ENCODE measurements at places on chromosomes 6 and 20.

GRCh38 chr6:21893793-21894192, 300.2 kb downstream of the SOX4 start:
- no peak for DNase-seq

DNA sequence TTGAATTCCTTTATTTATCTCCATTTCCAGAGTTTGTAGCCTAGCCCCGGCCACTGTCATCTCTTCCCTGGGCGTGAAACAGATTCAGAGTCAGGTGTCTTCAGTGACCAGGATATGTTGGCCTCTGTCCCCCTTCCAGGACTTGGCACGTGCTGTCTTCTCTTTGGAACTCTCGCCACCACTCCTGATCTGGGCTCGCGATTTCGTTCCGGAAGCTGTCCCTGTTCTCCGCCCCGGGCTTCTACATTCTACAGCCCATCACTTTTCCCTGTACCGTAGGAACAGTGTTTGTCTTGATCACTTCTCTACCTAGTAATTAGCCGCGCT, 739 bp downstream of the GSS start:
- no peak for DNase-seq

- peak; percentile 24 for DNase-seq
Observed at GRCh38 chr6:37612475-37612874, 85.2 kb downstream of the MDGA1 start.

- DNase-seq: no peak
Observed at GRCh38 chr6:54879188-54879985, 32.8 kb downstream of the FAM83B start.

DNA sequence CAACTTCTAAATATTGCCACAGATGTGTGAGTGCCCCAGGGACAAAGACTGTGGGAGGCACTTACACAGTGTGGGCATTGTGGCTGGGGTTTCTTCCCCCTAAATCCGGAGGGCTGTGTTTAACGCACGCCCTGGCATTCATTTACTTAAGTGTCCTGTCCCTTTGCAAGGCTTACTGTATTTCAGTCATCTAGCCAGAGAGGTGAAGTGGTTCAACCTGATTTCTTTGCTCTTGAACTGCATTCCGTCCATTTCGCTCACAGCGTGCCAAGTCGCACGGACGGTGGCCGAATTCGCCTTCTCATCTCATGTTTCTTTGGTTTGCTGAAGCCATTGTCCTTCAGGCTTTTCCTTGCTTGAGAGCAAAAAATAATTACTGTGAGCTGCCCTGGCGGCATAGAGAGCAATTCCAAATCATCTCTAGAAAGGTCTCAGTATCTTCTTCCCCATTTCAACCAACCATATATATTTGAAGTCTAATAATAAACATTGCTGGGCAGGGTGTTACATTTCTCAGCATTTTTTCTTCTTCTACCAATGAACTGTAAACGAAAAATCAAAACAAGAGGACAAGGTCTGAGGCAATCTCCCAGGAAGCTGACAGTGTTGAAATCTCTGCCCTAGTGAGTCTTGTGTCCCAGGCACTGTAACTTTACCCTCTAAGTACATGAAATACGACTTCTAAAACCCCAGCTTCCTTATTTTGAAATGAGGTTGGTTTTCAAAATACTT, 16.9 kb downstream of the SYTL3 start:
- no peak for DNase-seq

- no peak for DNase-seq
Observed at GRCh38 chr6:142929751-142930358, 15.1 kb downstream of the HIVEP2 start.

DNA sequence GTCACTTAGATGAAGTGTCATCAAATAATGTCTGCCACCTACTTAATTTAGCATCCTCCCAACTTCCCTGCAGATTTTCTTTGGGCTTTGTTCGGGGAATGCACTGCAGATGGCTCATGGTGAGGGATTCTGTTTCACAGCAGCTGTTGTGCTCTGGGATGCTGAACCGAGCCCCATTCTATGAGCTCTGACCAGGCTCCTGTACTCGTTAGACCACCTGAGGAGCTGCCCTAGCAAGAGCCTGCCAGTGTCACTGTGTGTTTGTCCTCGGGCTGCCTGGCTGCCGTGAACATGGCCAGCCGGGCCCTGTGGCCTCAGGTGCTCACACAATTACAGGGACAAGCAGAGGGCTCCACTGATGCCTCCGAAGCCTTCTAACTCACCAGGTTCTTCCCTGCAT, 238.8 kb upstream of the ECI2 start:
- no peak for DNase-seq

DNA sequence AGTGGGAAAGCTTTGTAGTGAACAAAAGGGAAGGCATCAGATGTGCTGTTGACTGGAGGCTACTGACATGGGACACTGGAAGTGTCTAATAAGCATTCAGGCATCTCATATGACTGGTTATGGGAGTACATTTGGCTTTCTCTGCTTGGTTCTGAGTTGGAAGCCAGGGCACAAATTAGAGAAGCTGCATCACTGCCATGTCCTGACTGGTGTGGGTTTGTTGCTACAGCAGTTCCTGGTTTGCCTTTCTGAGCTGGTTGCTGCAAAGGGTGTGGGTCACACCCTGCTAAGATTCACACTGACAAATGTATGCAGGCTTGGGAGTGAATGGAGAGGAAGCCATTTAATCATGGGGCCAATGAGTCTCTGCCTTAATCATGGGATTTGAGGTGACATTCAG, 36.2 kb upstream of the NANP start:
- DNase-seq: no peak

- peak; percentile 87 for DNase-seq
Observed at GRCh38 chr6:145699462-145699861, 35.9 kb downstream of the EPM2A start.

GRCh38 chr20:1301031-1301529, 27.9 kb downstream of the SDCBP2 start:
- peak; percentile 78 for DNase-seq

- peak; percentile 30 for DNase-seq
Observed at GRCh38 chr6:132511210-132511830, 1.6 kb downstream of the STX7 start.

GRCh38 chr6:63640062-63640461, 4.5 kb downstream of the PHF3 start:
- DNase-seq: peak; percentile 89

GRCh38 chr6:143449714-143450452, 612 bp downstream of the ADAT2 start:
- peak; percentile 39 for DNase-seq

- DNase-seq: no peak
Observed at GRCh38 chr20:44070139-44070900, 116.7 kb downstream of the JPH2 start.

GRCh38 chr20:5480824-5481600, 164.3 kb upstream of the PROKR2 start:
- DNase-seq: no peak

- DNase-seq: peak; percentile 65
Observed at GRCh38 chr6:7219310-7219709, 93.7 kb downstream of the SSR1 start.

- DNase-seq: peak; percentile 55
Observed at GRCh38 chr20:37902504-37903313, at the start of gene VSTM2L. VSTM2L (plus strand) TSS chr20:37903127; CDS start chr20:37903351, 224 bp downstream.

GRCh38 chr6:156807028-156807427, 29.9 kb downstream of the ARID1B start:
- DNase-seq: no peak

- no peak for DNase-seq
Observed at GRCh38 chr6:68834551-68834950, 199.5 kb downstream of the ADGRB3 start.

DNA sequence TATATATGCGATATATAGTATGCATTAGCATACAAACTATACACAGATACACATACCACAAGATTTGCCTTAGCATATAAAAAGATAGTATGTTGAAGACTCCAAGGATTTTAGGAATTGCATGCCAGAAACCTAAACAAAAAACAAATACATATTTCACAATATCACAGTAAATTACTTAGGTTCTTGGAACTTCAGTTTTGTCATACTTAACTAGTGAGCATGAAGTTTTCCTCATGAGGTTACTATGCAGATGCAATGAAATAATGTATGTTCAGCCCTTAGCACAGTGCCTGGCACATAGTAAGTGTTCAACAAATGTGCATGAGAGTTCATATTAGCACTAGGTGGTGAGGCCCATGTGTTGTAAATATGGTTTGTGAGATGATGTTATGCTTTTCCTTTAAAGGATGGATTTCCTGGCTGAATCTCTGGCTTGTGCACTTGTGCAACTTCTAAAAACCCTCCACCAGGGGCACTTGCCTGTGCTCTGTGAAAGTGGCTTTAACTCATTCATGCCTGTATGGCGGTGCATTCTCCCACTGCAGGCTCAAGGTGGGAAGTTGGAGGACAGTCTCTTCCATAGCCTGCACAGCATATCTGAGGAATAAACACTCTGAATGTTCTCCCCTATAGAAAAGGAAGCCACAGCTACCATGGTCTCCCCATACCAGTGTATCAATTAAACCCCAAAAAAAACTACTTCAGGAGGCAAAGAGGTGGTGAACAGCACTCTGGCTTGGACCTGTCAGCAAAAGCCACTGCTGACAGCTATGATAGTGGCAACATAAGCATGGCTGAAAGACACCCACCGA, 624.1 kb upstream of the CDH4 start:
- no peak for DNase-seq

DNA sequence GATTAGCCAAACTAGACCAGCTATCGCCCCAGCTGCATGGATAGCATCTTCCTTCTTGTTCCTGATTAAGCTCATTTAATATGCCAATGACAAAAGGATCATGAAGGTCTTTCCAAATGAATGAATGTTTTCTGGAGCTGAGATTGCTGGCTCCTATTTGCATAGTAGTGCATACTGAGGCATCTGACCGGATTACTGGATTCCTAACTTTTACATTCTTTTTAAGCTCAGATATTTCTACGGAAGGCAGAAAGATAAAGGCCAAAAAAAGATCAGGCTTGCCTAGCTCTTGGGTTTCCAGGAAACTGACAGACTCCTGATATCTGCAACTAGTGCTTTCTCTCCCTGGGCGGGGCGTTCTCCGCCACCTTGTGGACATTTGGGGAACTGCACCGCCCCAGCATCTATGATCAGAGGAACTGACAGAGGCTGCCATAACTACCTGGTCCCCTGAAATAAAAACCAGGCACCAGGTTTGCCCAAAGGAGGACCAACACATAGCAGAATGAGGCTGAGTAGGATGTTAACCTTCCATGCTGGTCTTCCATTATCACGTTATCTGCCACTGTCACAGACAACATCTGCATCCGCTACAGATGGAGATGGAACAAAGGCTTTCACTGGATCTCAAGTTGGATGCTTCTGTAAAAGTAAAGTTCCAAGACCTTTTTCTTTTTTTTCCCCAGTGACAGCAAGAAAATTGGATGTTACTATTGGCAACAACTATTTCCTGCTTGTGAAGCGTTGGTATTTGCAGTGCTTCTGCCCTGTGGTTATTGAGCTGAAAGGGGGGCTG, 33.2 kb downstream of the NT5E start:
- DNase-seq: peak; percentile 76

GRCh38 chr20:44704551-44704971, 10.6 kb upstream of the CCN5 start:
- DNase-seq: peak; percentile 47

DNA sequence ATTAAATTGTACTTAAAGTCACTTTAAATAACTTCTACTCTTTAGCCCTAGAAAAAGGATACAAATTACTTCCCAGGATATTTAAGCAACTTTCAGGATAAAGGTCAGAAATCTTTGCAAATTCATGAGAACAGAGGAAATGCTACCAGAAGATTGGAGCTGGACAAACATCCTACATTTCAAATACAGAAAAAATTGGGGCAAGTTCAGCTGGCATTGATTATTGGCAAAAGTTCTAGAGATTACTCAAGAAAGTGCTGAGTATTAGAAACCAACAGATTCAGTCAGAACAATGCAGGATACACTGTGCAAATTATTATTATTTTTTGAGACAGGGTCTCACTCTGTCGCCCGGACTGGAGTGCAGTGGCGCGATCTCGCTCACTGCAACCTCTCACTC, 6.0 kb downstream of the SLC22A23 start:
- no peak for DNase-seq

GRCh38 chr6:76764057-76764456, 691.6 kb upstream of the IMPG1 start:
- DNase-seq: no peak

GRCh38 chr6:141510803-141511202, 621.9 kb upstream of the GJE1 start:
- DNase-seq: no peak

GRCh38 chr20:38985603-38986170, 23.5 kb downstream of the DHX35 start:
- peak; percentile 81 for DNase-seq

- no peak for DNase-seq
Observed at GRCh38 chr6:87590990-87591389, 1.1 kb downstream of the ORC3 start.

GRCh38 chr6:161489626-161490306, 215.9 kb upstream of the AGPAT4 start:
- DNase-seq: peak; percentile 17

DNA sequence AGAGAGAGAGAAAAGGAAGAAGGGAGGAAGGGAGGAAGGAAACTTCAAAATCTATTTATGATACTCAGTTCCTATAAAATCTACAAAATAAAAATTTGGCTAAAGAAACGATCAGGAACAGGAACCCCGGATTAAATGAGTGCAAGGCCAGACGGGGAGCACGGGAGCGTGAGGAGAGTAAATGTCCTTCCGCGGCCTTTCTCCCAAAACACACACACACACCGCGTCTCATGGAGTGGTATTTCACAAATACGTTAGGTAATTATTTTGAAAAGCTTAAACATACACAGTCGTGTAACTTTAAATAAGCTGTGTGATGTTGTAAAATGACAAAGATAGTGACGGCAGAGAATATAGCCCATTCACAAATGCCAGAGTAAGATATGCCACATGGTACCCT, 125.7 kb upstream of the AFDN start:
- no peak for DNase-seq

DNA sequence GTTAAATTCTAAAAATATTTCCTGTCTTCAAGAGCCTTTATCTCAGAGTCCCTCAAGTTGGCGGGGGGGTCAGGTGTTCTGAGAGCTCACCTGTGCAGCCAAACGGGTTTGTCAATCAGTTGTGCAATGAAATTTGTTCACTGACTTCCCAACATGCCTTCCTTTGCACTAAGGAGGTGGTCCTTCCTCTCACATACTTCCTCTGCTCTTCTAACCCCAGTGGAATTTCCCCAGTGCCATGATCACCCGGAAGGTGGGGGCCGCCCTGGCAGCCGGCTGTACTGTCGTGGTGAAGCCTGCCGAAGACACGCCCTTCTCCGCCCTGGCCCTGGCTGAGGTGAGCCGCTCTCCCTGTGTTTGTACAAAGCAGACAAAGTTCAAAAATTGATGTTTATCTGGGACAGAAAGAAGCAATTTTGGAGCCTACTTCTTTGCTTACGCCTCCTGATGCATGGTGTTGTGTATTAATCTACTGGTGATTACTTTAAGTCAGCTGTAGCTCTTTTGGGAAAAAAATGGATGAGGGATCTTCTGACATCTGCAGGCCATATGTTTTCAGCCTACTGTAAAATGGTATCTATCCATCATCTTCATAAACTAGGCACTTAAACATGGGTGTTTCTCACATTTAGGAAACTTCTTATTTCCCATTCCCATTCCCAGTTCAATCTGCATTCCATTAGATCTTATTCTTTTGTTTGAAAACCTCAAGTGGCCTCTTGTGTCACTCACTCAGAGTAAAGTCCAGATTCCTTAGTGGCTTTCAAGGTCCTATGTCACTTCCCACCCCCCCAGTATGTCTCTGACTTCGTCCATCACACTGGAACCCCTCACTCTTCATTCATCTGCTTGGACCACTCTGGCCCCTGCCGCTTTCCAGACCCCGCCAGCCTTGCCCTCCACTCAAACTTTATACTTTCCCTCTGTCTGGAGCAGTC, 10.1 kb downstream of the ALDH5A1 start:
- no peak for DNase-seq

GRCh38 chr6:135114355-135115145, 59.9 kb upstream of the HBS1L start:
- DNase-seq: no peak

Measured in kidney tubule cell (primary cell).